ENCODE measurements at places on chromosomes 16 and 17. TPM values are rescaled to one million over a fixed set of nuclear protein-coding genes. Genes with fewer than 3 reads are reported as not detected.

Gene CES3
- 0.17 TPM for total RNA-seq

Gene NGFR
- total RNA-seq = 0.26 TPM

Gene CDH1
- total RNA-seq = 0.16 TPM

Gene NOD2
- total RNA-seq = not detected

Gene KRTAP9-4
- not detected for total RNA-seq

Gene HAS3
- 0.69 TPM for total RNA-seq

Gene ATXN7L3
- 23.5 TPM for total RNA-seq

Gene TBX2
- total RNA-seq = 31.3 TPM

Gene NPTX1
- 37.2 TPM for total RNA-seq

Gene ALOX12B
- total RNA-seq = not detected

Gene OTOP2
- not detected for total RNA-seq

Gene LPO
- total RNA-seq = not detected

Gene CIITA
- total RNA-seq = 0.26 TPM

Gene ZNF688
- 5.8 TPM for total RNA-seq

Gene CASKIN2
- 3.8 TPM for total RNA-seq

Gene GGA3
- 11.5 TPM for total RNA-seq

Gene TVP23A
- not detected for total RNA-seq

Gene CLEC18B
- total RNA-seq = 0.47 TPM

Gene FNDC8
- total RNA-seq = not detected

Gene KRTAP3-2
- total RNA-seq = not detected

Gene OR3A3
- not detected for total RNA-seq

Gene ACSM5
- not detected for total RNA-seq

Gene SOST
- not detected for total RNA-seq

Gene GNGT2
- not detected for total RNA-seq

Gene CNTD1
- total RNA-seq = 0.94 TPM

Gene YBX2
- not detected for total RNA-seq

Gene TBC1D3I
- not detected for total RNA-seq

Gene ZSCAN32
- 9.1 TPM for total RNA-seq

Gene DHRS7C
- not detected for total RNA-seq

Gene IGFALS
- total RNA-seq = under 0.01 TPM
